ENCODE measurements at places on chromosomes 2 and 18. TPM values are rescaled to one million over a fixed set of nuclear protein-coding genes. Genes with fewer than 3 reads are reported as not detected.
A peak's percentile ranks its signal among the peaks of the same experiment; 100 is the strongest.

GRCh38 chr2:128306081-128306930 is 12.4 kb downstream of the HS6ST1 start:
- DNase-seq: peak; percentile 94

Gene TCF23
- 0.35 TPM for total RNA-seq

DNA sequence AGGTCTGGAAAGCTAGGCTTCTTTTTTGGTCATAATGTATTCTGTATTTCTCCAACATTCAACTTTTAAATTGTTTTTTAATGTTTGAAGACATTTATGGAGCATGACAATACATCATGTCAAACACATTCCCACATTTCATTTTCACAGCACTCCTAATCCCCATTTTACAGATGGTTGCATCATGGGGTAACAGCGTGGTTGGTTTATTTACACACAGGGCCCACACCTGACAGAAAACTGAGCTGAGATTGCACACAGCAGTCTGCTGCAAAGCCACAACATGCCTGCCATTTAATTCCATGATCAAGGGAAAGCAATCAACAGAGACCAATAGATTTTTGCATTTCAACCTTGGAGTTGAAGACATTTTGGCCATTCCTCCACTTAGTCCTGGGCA is 335.7 kb upstream of the MGAT5 start:
- no peak for DNase-seq

GRCh38 chr2:41878716-41879234 is 169.0 kb upstream of the PKDCC start:
- peak; percentile 62 for DNase-seq

Gene CPO
- 0.13 TPM for total RNA-seq

- peak; percentile 72 for DNase-seq
Measured at GRCh38 chr2:95526360-95527341, 42.1 kb upstream of the TRIM43B start.
